SK-N-SH (cell line): ENCODE measurements at places on chromosomes 2 and 18. TPM values are rescaled to one million over a fixed set of nuclear protein-coding genes. Genes with fewer than 3 reads are reported as not detected.

- H3K4me1 ChIP-seq = peaks cover 9% of the 10 kb centered on the region; the same call in 1 of the 2 replicates
- no peak for DNase-seq
- H3K27ac ChIP-seq = no peak overlapping the region
- H3K27me3 ChIP-seq = no peaks in the 10 kb centered on the region
Observed at GRCh38 chr2:230877759-230878598, 13.2 kb downstream of the ITM2C start.

GRCh38 chr18:54229421-54230059 lies 5.1 kb upstream of the MBD2 start:
- H3K4me3 ChIP-seq = no peak overlapping the region
- H3K27me3 ChIP-seq = no peaks in the 10 kb centered on the region
- no peak for DNase-seq
- H3K4me1 ChIP-seq = peaks cover 2% of the 10 kb centered on the region

GRCh38 chr2:39383146-39383545 lies 53.9 kb downstream of the MAP4K3 start:
- peaks cover 28% of the 10 kb centered on the region for H3K4me1 ChIP-seq
- DNase-seq = no peak
- no peaks in the 10 kb centered on the region for H3K36me3 ChIP-seq
- no peaks in the 10 kb centered on the region for H3K27me3 ChIP-seq
- H3K4me3 ChIP-seq = no peak overlapping the region
- no peak overlapping the region for H3K27ac ChIP-seq

Gene AQP12B
- polyA plus RNA-seq = not detected in 2 replicates

Gene HJURP
- polyA plus RNA-seq = 13.2 and 16.5 TPM in 2 replicates
